A549 treated with RU486 at 1 μM for 4 hours (cell line): ENCODE measurements at places on chromosomes 3 and 15. TPM values are rescaled to one million over a fixed set of nuclear protein-coding genes. Genes with fewer than 3 reads are reported as not detected.

Gene GRM7
- total RNA-seq, result not detected in 5 replicates

Gene CLRN1
- not detected in 5 replicates for total RNA-seq

Gene CD86
- not detected in 5 replicates for total RNA-seq

Gene IP6K2
- 43.9 to 49.0 TPM (median 47.9 TPM) in 5 replicates for total RNA-seq

Gene PTPRG
- 2.1 to 2.8 TPM (median 2.5 TPM) in 5 replicates for total RNA-seq

Gene KNG1
- 0.09 TPM in 1 of 5 replicates, not detected in the others for total RNA-seq

Gene CAPN3
- 0.22 to 0.87 TPM (median 0.43 TPM) in 4 of 5 replicates, not detected in the other for total RNA-seq

Gene C3orf52
- 10.3 to 16.3 TPM (median 14.1 TPM) in 5 replicates for total RNA-seq

Gene NDN
- total RNA-seq, result 0.09 to 0.11 TPM in 2 of 5 replicates, not detected in the others

Gene ACTC1
- total RNA-seq, result 0.14 to 0.48 TPM (median 0.33 TPM) in 5 replicates

Gene PPP1R14D
- total RNA-seq, result 0.28 to 0.38 TPM in 2 of 5 replicates, not detected in the others

Gene VWA5B2
- total RNA-seq, result 0.24 to 0.54 TPM (median 0.44 TPM) in 5 replicates

Gene TLR9
- 0.06 TPM in 1 of 5 replicates, not detected in the others for total RNA-seq

Gene CHRM5
- total RNA-seq, result not detected in 5 replicates

Gene TRIM42
- not detected in 5 replicates for total RNA-seq
